Bladder microvascular endothelial cell (primary cell): ENCODE measurements at places on chromosomes 12 and 14. TPM values are rescaled to one million over a fixed set of nuclear protein-coding genes. Genes with fewer than 3 reads are reported as not detected.

ADAM21 gene
- 0.32 and 0.44 TPM in 2 replicates for total RNA-seq

DERA gene
- 46.6 and 57.3 TPM in 2 replicates for total RNA-seq

CRIP1 gene
- total RNA-seq = 0.25 and 4.5 TPM in 2 replicates

HOXC5 gene
- not detected in 2 replicates for total RNA-seq

KRT79 gene
- total RNA-seq = not detected in 2 replicates

GPR137C gene
- total RNA-seq = 0.65 and 3.6 TPM in 2 replicates

PSMA3 gene
- total RNA-seq = 91.8 and 105 TPM in 2 replicates

CMKLR1 gene
- total RNA-seq = under 0.01 TPM in 1 of 2 replicates, not detected in the other

KRT5 gene
- total RNA-seq = 0.31 and 0.65 TPM in 2 replicates

ANGEL1 gene
- 7.0 and 8.7 TPM in 2 replicates for total RNA-seq

OVCH1 gene
- not detected in 2 replicates for total RNA-seq

LGR5 gene
- total RNA-seq = not detected in 2 replicates

C12orf54 gene
- not detected in 2 replicates for total RNA-seq

FITM1 gene
- 0.13 TPM in 1 of 2 replicates, not detected in the other for total RNA-seq

DACT1 gene
- 0.13 and 0.32 TPM in 2 replicates for total RNA-seq

B4GALNT3 gene
- under 0.01 TPM in 2 replicates for total RNA-seq

KRT3 gene
- total RNA-seq = not detected in 2 replicates

SNRNP35 gene
- total RNA-seq = 14.2 and 15.4 TPM in 2 replicates

PMCH gene
- not detected in 2 replicates for total RNA-seq

PDZRN4 gene
- total RNA-seq = not detected in 2 replicates

OR6C2 gene
- not detected in 2 replicates for total RNA-seq
